D721Med (cell line): ENCODE measurements at places on chromosomes 7 and 10.

GRCh38 chr10:114631666-114632417 lies 26.2 kb downstream of the ABLIM1 start:
- no peak for DNase-seq

GRCh38 chr7:26307226-26307625 lies 15.6 kb downstream of the SNX10 start:
- no peak for DNase-seq

DNA sequence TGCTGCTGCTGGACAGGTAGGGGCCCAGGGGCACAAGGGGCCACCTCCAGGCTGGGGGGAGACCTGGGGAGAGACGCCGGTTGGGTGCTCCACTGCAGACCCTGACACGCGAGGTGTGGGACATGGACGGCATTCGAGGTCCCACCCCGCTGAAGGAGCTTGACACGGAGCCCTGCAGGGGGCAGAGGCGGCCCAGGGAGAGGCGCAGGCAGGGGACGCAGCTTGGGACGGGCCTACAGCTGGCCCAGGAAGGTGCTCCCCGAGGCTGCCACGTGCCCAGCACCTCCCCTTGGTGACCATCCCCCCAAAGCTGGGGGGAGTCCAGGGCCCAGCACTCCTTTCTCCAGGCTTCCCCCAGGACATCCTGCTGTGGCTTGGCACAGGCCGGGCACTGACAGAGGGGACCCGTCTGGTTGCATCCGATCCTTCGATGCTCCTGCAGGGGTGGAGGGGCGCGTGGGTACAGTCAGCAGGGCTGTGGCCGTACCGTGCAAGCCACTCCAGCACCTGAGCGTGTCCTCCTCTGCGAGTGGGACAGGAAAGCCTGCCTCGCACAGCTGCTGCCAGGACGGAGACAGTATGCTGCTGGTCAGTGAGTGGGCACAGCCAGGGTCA lies 174.4 kb downstream of the ELFN1 start:
- DNase-seq = no peak

- DNase-seq = no peak
These were observed 192.0 kb downstream of the OTUD1 start for GRCh38 chr10:23630885-23631284.

- DNase-seq = no peak
These were observed 10.7 kb upstream of the GJD4 start for GRCh38 chr10:35594115-35595079.

DNA sequence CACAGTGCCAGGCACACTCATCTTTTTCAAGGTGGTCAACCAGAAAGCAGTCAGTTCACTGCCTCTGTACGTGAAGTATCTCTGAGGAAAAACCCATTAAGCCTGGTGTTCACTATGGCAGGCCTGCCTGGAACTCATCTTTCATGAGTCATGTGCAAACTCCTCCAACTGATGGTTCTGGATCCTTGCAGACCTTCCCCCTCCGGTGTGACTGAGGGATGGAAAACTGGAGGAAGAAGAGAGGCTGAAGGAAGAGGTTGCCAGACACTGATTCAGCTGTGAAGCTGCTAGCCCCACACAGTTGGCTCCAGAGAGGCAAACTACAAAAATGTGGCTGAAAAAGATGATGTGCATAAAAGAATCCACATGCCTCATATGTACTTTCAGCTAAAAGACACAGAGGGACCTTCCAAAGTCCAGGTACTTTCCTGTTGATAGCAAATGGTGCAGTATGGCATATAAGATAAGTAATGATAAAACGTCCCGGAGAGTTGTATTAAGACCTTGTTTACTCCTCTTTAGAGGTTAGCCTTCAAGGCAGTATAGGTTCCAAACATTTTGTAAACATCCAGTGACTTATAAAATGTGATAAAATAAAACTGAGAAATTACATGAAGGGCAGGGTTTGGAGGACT lies 2.7 kb downstream of the CYP3A5 start:
- no peak for DNase-seq

GRCh38 chr7:102286237-102287110 lies at the start of gene SH2B2:
SH2B2 (plus strand) TSS chr7:102286868; CDS start chr7:102300551, 13,683 bp downstream.
- DNase-seq = no peak

DNA sequence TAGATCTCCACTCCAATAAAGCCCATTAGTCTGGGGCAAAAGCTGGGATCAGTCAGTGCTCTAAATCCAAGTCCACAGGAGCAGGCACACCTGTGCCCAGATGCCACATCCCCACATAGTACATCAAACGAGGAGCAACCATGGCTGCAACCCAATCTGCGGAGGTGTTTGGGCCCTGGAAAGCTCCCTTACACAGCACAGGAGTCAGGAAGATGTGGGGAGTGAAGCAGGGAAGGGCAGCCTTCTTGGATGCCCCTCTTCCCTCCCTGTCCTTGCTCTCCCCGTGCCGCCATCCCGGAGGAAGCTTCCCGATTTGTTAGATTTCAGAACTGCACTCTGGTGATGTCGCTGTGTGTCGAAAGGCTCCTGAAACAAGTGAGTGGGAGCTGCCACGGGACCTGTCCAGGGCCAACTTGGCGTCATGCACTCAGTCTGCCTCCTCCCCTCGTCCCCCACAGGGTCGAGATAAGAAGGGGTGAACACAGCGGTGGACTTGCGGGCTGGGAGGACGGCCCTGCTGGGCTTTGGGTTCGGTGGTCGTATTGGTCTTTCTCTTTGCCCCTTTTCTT lies 230.6 kb upstream of the GRB10 start:
- DNase-seq = no peak

DNA sequence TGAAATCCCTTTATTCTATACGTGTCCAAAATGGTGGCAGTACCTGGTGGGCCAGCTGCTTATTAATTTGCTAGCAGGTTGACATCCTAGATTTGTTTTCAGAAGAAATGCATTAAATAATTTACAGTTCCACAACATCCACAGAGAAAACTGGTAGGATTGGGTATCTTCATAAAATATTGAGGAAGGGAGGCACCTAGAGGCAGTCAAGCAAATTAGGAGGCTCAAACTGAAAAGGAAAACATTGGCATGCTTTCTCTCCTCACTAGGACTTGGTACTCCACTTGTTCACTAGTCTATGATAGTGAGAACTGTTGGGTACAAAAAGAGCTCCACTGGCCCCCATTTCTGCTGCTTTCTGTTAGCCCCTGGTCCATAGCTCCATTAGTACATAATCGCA lies 18.3 kb upstream of the LRGUK start:
- DNase-seq = no peak

DNA sequence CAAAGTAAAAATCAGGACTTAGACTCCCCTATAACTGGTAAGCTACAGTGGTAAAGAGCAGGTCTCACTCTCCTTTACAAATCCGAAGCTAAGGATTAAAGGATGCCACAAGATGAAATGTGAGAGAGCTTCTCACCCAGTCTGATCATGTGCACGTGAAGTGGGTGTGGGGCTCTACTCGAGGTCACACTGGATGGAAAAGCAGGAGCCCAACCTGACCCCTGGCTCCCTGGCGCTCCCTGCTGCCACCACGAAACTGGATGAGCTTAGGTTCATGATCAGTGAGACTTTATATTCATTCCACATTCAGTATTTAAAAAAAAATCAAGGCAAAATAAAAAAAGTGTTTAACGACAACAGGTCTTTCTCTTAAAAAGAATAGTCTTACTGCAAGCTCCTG lies 21.7 kb upstream of the FOXI2 start:
- no peak for DNase-seq

GRCh38 chr7:151744656-151745638 lies 132.0 kb downstream of the PRKAG2 start:
- no peak for DNase-seq

- DNase-seq = no peak
These were observed 106.0 kb downstream of the TCERG1L start for GRCh38 chr10:131205556-131205955.

- DNase-seq = no peak
These were observed 904.1 kb downstream of the KCNMA1 start for GRCh38 chr10:76733441-76733936.

- no peak for DNase-seq
These were observed 27.7 kb upstream of the MYH16 start for GRCh38 chr7:99244939-99245338.

DNA sequence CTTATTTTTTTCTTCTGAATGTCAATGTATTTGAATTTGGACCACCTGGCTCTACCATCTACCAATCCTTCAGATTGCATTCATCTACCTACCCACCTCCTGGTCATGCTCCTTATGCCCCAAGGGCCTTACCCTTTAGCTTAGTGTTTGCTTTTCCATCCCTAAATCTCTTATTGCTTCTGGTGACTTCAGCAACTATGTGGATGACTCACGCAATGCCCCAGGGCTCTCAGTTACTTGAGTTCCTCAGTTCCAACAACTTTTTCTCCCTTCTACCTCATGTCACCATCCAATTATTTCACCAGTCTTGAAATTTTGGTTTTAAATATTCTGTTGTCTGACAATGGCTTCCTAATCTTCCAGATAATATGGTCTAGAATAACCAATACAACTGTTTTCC lies 118.9 kb downstream of the CFAP58 start:
- no peak for DNase-seq
